Activated T-helper 1 cell treated with anti-CD3 and anti-CD28 coated beads, Interleukin-2, amount 50 U/mL, for 16 hours (primary cell): ENCODE measurements at places on chromosomes 16 and 17.

- no peak for DNase-seq
Measured at GRCh38 chr16:82002831-82003230, 8.4 kb downstream of the SDR42E1 start.

DNA sequence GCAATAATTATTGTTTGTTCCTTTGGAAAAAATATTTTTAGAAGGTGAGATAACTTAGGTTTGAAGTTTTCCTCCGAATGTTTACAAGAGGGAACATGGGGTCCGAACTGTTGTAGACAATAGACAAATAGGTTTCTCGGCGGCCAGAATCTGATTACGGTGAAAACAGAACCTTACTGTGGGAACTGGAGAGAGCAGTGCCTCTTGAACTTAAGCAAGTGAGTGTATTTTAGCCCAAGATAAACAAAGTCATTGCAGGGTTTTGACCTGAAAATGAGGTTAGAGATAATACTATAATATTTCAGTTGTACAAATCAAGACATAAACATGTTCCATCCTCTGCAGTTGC lies 134.7 kb downstream of the ABCA8 start:
- no peak for DNase-seq

DNA sequence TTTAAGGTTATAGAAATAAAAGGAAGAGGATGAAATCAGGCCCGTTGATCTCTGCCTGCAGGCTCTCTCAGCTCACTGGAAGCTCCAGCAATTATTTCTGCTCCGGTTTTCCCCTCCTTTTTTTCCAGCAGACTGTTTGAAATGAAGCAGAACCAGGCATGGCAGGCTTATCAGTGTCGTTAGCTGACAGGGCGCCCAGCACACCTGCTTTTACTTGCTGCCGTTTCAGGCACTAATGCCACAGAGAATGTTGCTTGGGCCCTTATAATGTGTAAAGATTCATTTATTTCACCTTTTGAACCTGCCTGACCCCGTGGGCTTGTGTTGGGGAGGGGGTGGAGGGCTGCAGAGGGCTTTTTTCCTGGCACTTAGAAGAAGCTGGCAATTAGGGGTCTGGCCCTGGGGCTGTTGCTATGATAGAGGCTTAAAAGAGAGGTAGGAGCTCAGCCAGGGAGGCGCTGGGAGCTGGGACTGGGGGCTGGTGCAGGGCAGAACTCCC lies 108.1 kb downstream of the IRX3 start:
- no peak for DNase-seq

DNA sequence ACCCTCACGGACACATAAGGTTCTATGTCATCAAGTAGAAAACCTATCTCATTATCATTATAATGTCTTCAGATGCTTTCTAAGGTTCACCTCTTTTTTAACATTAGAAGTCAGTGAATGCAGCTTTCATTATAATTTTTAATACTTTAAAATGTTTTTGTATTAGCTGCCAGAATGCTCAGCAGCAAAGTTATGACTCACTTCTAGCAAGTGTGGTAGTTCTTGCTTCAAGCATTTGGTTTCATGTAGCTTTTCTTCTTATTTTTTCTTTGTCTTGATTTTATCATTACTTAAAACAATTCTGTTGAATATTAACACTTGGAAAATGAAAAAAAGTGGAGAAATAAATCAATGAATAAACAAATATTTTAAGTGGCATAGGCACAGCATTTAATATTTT lies 23.4 kb downstream of the LPCAT2 start:
- DNase-seq, result no peak

- no peak for DNase-seq
Measured at GRCh38 chr16:88511906-88512305, 58.3 kb upstream of the ZC3H18 start.

GRCh38 chr17:47254403-47254943 lies 846 bp downstream of the ITGB3 start:
- DNase-seq, result no peak

GRCh38 chr16:16137110-16137509 lies 86.2 kb downstream of the ABCC6 start:
- DNase-seq, result no peak

DNA sequence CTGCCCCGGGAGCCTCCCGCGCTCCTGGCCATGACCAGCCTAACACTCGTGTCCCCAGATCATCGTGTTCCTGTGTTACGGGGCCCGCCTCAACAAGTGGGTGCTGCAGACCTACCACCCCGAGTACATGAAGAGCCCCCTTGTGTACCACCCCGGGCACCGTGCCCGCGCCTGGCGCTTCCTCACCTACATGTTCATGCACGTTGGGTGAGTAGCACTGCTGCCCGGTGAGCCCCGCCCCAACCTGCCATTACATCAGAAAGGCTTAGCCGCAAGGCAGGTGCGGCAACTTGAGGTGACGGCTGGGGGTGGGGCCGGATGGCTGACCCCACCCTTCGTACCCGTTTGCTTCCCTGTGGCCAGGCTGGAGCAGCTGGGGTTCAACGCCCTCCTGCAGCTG lies 1.4 kb downstream of the RHBDL1 start:
- DNase-seq, result no peak

DNA sequence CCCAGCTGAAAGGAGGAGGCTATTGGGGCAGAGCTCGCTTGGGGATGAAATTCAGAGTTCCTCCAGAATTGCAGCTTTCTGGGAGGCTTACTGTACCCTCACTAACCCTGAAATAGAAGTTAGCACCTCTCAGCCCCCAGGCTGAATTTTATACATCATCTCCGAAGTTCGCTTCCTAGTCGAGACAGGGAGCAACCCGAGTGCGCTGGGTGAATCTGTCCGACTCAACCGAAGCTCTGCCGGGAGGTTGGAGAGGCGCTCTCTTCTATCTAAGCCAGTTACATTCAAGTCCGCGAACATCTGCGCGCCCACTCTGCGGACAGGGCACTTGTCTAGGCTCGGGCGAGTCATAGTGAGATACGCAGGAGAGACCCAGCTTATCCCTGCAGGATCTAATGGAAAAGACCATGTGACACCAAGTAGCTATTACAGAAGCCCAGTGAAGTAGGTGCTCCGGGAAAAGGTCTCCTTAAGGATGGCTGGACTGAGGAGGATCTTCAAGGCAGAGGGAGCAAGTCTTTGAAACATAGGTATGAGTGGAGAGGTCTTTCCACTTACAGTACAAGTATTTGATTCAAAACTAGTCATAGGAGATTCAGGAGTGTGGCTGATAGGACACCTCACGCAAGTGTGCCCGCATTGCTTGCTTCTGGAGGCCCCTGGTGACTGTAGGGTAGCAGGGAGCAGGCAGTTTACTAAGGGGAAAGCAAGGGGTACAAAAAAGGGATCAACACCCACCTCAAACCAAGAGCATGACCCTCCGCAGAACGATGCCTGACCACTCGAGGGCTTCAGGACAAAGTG lies 646 bp upstream of the HES7 start:
- no peak for DNase-seq

DNA sequence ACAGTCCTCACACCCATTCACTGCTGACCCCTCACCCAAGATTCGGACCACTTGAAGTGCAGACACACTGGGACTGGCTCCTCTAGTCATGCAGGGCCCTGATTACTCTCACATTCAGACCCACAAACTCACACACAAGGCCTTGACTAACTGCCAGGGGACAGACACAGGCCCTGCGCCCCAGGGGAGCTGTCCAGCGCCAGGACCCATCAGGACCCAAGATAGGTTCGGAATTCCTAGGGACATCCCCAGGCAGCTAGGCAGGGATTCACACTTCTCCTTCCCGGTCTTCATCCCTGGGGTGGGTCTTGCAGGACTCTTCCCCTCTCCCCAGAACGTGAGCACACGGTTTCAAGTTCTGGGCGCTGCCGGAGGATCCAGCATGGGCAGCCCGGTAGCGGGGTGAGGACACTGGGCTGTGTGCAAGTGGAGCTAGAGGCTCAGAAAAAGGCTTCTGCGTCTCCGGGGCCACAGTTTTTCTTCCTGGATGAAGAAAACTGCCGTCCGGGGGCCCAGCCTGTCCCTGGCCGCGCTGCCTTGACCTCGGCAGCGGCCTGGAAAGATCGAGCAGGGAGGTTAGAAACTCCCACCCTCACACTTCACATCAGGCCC lies 1.6 kb downstream of the SEZ6 start:
- no peak for DNase-seq

DNA sequence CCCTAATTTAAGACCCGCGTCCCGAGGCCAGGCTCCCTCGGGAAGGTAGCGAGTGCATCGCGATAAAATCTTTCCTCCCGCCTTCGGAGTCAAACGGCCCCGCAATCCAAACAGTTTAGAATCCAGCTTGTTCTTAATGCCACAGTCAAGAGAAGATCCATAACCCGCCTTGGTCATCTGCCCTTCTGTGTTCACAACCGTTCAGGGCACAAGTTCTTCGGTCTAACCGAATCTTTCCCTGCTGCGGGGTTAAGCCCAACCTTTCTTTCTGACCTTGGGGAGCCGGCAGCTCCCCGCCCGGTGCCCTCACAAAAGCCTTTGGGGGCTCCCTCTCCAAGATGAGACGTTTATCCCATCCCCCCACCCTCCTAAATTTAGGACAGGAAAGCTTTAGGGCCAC lies 30.3 kb downstream of the CPSF4L start:
- no peak for DNase-seq

- DNase-seq, result no peak
Measured at GRCh38 chr16:81621496-81621895, 157.6 kb upstream of the PLCG2 start.

- no peak for DNase-seq
Measured at GRCh38 chr16:19757026-19757425, 39.0 kb downstream of the IQCK start.

DNA sequence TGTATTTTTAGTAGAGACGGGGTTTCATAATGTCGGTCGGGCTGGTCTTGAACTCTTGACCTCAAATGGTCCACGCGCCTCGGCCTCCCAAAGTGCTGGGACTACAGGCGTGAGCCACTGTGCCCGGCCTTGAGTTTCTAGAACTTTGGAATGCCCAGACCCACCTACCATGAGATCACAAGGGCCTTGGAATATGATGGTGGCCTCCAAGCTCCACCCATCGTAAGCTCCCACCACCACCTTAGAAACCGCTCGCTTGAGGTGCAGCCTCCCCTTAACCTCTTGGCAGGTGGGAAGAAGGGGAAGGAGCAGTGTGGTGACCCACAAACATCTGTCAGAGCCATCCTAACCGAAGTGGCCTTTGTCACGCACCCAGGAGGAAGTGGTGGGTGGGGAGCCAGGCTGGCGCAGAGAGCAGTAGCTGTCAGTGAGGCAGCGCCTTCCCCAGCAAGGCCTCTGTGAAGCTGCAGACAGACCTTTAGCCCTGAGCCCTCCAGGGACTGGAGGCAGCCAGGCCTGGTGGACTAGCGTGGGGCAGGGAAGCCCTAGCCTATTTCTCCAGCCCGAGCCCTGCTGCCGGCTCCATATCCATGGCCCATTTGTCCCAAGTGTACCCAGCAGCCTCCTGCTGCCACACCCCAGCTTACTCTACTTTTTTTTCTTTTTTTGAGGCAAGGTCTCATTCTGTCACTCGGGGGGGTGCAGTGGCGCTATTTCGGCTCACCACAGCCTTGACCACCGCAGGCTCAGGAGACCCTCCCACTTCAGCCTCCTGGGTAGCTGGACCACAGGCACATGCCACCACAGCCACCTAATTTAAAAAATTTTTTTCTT lies 13.1 kb upstream of the SEPHS2 start:
- peak; percentile 79 for DNase-seq

DNA sequence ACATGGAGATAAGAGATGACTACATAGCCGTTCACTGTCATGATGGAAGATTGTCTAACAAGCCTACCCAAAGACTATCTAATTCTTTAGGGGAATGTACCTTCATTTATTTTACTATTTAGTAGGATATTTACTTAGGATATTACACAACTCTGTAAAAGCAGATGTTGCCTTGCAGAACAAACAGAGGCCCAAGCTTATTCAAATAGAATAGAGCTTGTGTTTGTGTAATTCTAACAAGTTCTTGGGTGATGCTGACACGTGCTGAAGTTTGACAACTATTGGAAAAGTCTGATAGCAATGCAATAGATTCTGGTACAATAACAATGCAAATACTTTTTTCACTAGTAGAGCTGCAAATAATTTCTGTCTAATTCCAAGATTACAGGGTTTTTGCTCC lies 447.6 kb downstream of the TOX3 start:
- no peak for DNase-seq

- DNase-seq, result no peak
Measured at GRCh38 chr17:49266233-49266632, 35.6 kb upstream of the PHOSPHO1 start.

- DNase-seq, result no peak
Measured at GRCh38 chr16:30053376-30054015, 12.1 kb upstream of the ALDOA start.

DNA sequence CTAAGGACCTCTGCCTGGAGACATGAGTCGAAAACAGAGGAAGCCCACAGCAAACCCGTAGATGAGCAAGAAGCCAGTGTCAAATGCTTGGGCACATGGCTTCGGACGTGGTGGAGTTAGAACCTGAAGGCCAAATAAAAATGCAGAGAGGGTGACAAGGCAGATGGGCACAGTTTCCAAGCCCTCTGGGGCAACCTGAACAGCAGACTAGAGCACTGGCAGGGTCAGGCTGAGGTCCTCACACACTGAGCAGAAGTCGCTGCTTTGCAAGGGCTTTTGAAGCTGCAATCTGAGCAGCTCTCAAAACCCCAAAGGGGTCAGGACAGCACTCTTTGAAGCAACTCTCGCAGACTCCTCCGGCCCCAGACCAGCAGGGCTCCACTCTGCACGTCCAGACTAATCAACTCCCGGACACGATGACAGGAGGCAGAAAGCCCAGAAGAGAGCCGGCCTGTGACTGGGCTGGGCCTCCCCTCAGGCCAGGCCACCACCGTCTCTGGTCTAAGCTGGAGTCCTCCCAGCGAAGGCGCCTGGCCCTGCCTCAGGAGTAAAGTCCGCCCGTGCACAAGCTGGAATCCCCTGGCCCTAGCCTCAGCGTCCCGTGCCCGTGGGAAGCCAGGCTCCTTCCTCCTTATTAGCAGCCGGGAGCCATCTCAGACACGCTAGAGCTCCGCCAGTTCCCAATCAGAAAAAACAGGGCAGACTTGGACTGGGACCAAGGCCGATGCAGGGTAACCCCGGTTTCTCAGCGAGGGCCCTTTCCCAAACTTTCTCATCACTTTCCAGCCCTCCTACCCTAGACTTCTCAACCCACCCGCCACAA lies 924 bp downstream of the SMARCD2 start:
- no peak for DNase-seq

GRCh38 chr17:66716236-66717026 lies 118.5 kb upstream of the CACNG5 start:
- no peak for DNase-seq

- DNase-seq, result no peak
Measured at GRCh38 chr17:77061669-77062068, 79.1 kb upstream of the SEC14L1 start.

DNA sequence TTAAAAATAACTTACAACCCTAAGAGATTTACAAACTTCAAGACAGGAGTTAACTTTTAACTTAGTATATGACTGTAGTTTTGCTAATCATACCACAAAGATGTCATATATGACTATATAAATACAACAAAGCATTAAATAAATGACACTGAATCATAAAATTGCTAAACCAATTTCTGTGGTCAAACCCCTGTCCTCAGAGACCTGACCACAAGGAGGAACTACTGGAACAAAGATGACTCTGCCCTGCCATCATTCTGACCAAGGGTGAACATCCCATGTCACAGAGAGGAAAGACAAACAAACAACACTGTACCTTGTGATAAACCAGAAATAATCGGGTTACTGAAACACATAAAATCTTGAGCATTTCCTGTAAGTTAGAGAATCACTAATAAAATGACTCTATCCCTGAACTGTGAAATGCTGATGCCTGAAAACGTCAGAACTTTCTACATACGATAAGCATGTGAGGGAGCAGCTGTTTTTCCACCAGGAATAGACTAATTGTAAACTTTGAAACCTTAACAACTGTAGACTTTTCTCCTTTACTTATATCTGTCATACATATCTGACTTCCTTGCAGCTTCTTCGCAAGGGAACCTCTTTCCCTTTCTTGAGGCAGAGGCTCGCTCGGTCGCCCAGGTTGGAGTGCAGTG lies 47.9 kb downstream of the WDR59 start:
- DNase-seq, result no peak
